Left renal cortex interstitium (tissue), 4 donors: ENCODE measurements at places on chromosomes 6 and 20.

DNA sequence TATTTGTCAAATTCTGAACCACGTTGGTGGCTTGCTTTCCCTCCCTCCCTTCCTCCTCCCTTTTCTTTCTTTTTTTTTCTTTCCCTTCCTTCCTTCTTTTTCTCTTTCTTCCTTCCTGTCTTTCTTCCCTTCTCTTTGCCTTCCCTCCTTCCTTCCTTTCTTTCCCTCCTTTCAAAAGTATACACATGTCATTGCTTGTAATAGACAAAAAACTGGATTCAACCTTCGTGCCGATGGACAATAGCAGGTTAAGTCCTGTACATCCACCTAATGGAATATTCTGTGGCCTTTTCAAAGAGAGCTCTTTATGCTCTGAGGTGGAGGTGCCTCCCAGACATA lies 72.2 kb downstream of the BANF2 start:
- no peak for DNase-seq

DNA sequence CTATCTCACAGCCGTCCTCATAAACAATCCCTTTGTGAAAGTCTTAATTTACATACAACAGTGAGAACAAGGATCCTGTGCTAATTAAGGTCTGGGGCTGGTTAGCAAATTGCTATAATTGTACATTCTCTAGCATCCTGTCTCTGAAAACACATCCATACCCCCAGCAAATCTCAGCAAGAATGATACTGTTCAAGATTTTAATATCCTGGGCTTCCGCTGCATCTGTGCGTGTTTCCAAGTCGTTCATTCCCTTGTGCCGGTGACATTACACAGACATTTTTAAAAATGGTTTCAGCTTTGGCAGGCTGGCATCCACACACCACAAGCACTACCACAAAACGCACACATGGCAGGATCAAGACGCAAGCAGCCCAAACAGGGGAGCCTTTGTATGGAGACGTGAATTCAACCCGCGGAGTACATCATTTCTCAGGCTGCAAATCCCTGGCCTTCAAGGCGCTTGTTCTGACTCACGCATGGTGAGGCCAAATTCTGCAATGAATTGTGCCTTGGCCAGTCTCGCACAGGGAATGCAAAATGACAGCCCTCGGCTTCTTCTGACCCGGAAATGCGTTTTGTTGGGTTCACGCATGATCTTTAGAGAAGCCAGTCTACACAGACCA lies 20.3 kb downstream of the ZMYND8 start:
- DNase-seq, result no peak

GRCh38 chr20:34420975-34421374 lies 57.9 kb downstream of the ITCH start:
- no peak for DNase-seq

DNA sequence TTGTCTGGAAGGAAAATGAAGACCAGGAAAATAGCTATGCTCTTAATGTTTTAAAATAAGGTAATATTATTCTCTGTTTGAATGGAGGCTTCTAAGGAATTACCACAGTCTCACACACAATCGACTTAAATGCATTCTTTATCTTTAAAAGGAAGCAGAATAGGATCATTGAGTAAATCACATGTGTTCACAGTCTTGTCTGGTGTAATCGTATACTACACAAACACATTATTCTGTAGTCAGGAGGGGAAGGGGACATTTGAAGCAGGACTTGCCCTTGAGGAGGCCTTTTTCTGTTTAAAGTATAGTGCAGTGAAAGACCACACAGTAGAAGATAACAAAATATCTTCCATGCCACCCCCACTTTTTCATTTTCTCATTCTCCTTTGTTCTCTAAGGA lies 20.6 kb upstream of the REV3L start:
- DNase-seq, result no peak

DNA sequence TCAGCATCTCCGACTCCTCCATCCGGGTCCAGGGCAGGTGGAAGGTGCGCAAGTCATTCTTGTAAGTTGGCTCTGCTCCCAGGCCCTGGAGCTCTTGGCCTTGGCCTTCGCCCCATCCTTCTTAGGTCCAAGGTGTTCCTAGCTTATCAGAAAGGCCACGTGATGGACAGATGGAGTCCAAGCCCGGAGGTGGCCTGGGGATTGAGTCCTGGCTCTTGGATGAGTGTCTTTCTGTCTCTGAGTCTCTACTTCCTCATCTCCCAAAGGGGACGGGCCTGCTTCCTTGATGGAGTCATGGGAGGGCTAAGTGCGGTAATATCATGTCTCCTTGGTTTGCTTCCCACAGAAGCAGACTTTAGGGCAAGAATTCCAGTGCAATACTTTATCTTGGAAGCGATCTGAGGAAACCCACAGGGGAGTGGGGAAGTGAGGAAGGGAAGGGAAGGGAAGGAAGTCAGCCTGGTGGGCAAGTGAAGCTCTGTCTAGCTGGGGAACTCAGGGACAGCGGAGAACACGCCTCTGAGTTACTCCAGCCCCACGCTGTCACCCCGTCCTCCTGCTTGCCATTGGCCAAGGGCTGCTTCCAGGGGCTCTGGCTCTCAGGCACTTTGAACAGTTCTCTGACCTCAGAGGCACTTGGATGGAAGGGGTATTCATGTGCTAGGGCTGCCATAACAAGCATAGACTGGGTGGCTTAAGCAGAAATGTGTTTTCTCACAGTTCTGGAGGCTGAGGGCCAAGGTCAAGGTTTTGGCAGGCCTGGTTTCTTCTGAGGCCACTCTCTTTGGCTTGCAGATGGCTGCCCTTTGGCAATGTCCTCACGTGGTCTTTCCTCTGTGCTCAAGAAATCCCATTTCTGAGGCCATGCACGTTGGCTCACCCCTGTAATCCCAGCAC lies 4.8 kb downstream of the LBP start:
- no peak for DNase-seq

DNA sequence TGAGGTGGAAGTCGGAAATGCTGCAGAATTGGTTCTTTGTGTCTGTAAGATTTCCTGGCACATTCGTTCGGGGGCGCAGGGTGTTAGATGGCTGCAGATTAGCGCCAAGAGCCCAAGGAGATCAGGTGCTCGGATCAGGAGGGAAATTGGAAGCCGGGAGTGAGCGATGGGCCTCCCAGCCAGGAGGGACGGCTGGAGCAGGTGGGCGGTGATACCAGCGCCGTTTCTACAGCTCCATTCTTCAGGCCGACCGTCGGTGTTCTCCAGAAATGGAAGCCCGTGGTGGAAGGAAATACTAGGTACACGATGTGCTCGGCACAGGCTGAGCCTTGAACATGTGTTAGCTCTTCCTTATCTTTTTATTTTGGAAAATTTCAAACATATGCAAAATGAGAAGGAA lies 6.5 kb downstream of the SIRPA start:
- no peak for DNase-seq

GRCh38 chr20:45092898-45093297 lies 8.0 kb downstream of the KCNS1 start:
- DNase-seq, result no peak

- no peak for DNase-seq
Measured at GRCh38 chr6:34374069-34374468, 18.4 kb downstream of the NUDT3 start.

- no peak for DNase-seq
Measured at GRCh38 chr20:14193885-14194284, 143.5 kb downstream of the FLRT3 start.

DNA sequence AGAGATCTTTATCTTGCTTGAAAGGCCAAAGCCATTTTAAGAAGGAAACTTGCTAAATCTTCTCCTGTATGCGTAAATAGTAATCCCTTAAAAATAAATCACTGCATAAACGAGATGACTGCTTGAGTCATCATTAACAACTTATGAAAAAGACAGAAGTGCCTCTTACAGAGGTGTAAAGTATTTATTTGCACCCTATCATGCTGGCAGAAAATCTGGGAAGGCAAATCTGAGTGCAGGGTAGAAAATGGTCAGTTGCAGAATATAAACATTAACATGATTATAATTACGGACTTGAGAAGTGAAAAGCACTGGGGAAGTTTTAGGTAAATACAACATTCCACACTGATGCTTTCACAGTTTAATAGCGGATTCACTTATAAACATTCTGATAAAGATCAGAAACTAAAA lies 67.5 kb upstream of the FBXO30 start:
- no peak for DNase-seq

- DNase-seq, result peak; percentile 11
Measured at GRCh38 chr6:74409447-74409846, 713.4 kb downstream of the CD109 start.
